ENCODE measurements at places on chromosomes 7 and 10.

DNA sequence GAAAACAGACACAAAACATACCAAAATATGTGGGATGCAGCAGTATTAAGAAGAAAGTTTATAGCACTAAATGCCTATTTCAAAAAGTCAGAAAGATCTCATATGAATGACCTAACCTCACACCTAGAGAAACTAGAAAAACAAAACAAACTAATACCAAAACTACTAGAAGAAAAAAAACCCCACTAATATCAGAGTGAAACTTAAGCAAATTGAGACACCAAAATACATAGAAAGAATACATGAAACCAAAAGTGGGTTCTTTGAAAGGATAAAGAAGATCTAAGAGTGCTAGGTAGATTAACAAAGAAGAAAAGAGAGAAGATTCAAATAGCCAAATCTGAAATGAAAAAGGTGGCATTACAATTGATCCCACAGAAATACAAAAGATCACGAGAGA lies 494.1 kb downstream of the SH2D4B start:
- no peak for DNase-seq

GRCh38 chr10:90917238-90917967 lies 3.5 kb downstream of the ANKRD1 start:
- no peak for DNase-seq

DNA sequence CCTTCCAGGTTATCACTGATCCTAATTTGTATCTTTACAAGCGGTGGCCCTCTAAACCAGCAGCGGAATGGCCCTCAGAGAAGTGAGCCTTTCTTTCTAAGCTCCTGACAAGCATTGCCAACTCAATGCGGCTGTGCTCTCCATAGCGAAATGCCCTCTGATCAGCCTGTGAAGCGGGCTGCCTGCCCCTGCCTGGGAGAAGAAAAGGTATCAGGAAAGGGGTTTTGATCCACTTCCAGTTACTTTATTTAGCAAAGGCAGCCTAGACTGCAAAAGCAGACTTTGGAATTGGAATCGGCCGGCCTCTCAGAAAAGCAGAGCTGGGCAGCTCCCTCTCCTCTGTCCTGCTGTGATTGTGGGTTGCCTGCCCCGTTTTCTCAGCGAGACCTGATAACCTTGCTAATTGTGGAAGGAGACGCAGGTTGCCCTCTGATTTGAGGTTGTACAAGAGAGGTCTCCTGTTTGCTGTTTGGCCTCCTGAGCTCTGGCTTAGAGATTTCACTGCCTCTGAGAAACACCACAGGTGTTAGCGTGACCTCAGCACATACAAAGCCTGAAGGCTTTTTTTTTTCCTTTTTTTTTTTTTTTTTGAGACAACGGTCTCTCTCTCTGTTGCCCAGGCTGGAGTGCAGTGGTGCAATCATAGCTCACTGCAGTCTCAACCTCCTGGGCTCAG lies 53.9 kb upstream of the SH2B2 start:
- DNase-seq, result no peak

DNA sequence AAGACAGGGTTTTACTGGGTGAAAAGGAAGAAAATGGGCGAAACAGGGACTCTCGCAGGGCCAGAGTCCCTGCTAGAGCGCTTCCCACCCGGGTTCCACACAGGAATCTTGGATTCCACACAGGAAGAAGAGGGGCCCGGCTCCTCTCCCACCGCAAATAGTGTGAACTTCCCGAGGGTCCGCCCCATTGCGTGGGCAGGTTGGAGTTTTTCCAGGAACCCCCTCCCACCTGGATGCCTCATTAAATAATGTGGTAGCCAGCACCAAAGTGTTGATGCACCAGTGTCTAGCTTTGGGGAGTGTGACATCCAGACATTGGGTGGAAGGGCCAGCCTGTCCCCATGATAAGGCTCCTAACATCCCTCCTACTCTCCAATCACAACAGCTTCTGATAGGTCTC lies 330.3 kb upstream of the ZNF32 start:
- DNase-seq, result peak; percentile 19

DNA sequence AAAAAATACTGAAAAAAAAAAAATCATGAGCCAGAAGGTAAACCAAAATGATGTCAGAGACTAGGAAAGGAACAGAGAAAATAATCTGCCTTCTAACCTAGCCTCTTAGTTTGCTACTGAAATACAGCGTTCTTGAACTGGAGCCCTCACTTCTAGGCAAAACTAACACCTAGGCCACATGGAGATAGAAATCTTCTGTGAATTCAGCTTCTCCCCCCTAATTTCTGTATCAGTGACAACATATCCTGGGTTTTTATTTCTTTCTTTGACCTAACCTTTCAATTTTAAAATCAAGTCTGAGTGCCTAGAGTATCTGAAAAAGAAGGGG lies 100.1 kb upstream of the GLCCI1 start:
- no peak for DNase-seq

- no peak for DNase-seq
These were observed 44.9 kb upstream of the ZNF438 start for GRCh38 chr10:31076610-31076988.

DNA sequence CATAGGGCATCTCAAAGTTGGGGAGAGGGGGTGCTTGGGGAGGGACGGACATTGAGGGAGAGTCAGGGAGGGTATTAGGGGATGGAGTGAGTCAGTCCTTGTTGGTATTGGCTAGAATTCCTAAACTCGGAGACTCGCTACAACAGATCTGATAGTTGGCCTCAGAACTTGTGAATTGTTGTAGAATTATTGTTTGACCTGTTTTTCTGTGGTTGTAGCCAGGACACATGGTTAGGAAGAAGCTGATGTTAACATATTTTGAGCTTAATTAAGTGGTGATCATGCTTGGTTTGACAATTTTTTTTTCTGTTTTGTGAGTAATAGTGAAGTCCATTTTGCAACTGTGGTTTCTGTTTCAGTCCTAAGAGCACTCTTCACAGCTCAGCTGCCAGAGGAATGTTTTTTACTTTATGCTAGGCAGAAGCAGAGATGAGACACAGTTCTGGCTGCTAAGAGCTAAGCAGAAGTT lies 1190.3 kb upstream of the C7orf33 start:
- no peak for DNase-seq

GRCh38 chr10:86282664-86283465 lies 83.7 kb downstream of the GRID1 start:
- peak; percentile 30 for DNase-seq

- no peak for DNase-seq
These were observed 1086.8 kb downstream of the KCNMA1 start for GRCh38 chr10:76550806-76551205.

- DNase-seq, result no peak
These were observed 323.0 kb upstream of the LRGUK start for GRCh38 chr7:133804127-133804526.

- no peak for DNase-seq
These were observed 193.8 kb upstream of the WDR11 start for GRCh38 chr10:120657371-120657770.

DNA sequence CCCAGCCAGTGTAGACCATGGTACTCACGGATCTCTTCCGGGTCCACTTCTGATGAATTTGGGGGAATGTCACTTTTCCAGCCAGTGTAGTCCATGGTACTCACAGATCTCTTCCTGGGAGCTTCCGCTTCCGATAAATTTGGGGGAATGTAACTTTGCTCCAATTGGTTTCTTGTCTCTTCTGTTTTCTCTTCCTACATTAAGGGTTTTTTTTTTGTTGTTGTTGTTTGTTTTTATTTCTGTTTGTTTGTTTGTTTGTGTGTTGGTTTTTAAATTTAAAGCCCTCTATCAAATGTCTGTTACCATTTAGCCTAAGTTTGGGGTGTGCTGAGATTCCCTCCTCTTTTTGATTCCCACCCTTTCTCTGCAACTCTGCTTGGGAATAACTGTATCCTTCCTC lies 475.8 kb upstream of the FZD8 start:
- DNase-seq, result no peak

DNA sequence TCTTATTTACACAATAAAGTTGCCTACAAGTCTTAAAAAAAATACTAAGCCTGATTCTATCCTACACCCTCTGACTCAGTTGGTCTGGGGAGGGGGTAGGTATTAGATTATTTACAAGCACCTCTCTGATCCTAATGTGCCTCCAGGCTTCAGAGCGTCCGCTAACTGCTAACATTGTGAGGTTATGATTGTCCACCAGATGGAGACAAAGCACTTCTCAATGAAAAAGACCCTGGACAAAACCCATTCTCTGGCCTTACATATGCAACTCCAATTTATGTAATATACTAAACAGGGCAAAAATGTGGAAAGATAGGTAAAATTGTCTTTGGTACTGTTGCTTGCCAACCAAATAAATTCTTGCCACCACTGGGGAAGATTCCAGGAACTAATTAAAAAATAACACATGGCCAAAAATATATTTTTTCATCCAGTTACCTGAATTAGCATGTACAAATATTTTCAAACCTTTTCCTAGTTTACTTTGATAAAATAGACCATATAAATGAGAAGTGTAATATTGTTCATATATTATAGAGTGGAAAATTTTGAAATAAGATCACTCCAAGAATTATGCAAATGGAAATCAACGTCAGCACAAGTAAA lies 92.4 kb downstream of the KIF20B start:
- no peak for DNase-seq

- no peak for DNase-seq
These were observed 49.1 kb upstream of the MNX1 start for GRCh38 chr7:157059534-157059933.

DNA sequence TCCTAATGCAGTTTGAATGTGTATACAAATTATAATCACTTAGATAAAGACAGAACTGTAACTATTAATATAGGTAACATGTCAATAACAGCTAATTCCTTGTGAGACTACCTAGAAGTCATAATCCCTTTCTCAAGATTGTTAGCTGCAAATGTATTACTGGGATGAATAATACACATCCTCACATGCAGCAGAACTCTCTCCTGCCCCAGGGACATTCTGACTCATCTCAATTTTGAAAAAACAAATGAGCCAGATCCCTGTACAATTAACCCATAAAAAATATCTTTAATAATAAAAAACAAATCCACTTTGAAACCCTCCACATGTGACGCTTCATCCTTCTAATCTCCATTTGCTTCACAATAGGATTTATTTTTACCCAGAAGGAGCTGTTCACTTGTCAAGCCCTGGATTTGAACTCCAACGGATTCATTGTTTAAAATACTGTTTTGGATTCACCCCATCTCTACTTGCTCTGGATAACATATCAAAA lies 428.4 kb upstream of the TEX47 start:
- DNase-seq, result no peak

- DNase-seq, result no peak
These were observed 66.3 kb downstream of the KLHDC10 start for GRCh38 chr7:130136579-130137167.

- no peak for DNase-seq
These were observed 130.1 kb upstream of the ZEB1 start for GRCh38 chr10:31188792-31189406.

GRCh38 chr10:130498042-130498441 lies 361.9 kb downstream of the GLRX3 start:
- peak; percentile 31 for DNase-seq

GRCh38 chr10:108894402-108895301 lies 1028.7 kb downstream of the XPNPEP1 start:
- DNase-seq, result no peak

DNA sequence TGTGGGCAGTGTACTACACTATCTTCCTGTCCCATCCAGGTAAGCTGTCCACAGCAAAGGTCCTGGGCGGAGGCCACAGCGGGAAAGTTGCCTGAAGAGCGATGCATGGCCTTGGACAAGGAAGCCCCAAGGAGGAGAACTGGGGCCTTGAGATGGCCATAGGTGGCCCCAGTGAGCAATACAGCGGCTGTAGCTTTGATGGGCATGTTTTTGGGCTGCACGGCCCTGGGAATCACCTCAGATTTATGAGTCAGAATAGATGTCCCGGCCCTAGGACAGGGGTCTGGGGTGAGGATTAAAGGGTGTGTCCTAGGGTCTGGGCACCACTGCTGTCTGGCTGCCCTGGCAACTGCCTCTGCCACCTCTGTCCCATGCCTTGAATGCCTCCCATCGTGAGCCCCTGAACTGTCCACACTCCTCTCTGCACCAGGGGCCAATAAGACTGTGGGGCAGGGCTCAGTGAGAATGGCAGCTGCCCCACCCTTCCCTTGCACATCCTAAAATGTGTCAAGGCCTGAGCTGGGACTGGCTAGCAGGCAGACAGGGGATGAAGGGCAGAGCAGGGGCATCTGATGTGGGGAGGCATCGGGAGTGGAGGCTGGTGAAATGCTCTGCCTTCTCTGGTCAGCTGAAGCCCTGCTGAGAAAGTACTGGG lies 9.4 kb upstream of the IRF5 start:
- no peak for DNase-seq

DNA sequence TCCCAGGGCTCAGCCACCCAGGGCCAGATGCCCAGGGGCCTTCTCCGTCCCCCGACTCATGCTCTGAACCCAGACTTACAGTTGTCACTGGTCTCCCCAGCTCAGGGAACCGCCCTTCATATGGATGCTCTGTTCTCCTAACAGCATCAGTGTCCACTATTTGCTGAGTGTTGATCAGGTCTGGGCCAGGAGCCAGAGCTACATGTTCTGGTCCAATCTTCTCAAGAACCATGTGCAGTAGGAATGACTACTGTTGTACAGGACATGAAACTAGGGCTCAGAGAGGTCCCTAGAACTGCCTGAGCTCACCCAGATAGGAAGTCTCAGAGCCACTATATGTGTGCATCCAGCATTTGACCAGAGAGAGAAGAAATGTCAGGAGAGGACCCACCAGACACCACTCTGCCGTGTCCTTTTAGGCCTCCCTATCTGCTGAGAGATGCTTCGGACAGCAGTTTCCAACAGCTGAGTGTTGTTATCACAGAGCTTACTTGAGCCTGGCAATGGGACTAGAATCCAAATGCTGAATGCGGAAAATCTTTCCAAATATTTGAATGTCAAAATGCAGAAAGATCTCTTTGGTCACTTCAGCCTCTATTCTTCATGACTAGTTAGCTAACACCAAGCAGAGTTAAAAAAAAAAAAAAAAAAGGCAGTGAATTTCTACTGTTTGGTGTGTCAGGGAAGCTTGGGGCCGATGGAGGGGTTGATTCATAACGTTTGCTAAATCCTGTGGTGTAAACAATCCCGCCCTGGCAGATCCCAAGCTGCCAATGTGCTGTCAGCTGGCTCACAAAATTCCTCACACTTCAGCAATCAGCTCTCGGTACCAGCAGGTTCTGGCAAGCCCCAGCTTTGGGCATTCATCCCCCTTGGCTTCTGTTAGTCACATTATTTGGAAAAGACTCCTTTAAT lies 246.1 kb downstream of the TNS3 start:
- peak; percentile 57 for DNase-seq

GRCh38 chr10:78255796-78256638 lies 222.4 kb downstream of the RPS24 start:
- DNase-seq, result peak; percentile 64

- DNase-seq, result no peak
These were observed 190.2 kb upstream of the HPS1 start for GRCh38 chr10:98636921-98637329.

DNA sequence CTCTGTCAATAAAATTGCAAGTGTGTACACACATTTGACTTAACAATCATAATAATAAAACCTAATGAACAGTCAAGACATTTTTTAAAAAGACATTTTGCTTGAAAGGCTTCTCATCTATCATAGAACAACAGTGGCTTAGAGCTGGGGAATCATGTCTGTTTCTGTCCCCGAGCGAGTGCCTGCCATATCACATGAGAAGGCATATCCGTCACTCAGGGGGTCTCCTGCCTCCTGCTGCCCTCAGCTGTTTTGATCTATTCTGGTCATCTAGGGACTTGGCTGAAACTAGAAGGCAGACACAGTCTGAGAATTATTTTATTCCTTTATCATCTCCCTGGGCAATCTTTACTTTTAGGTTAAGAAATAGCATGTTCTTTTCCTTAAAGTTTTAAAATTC lies 278.7 kb upstream of the KLF6 start:
- DNase-seq, result no peak

- DNase-seq, result no peak
These were observed 194.8 kb downstream of the MAD1L1 start for GRCh38 chr7:2037808-2038522.

- no peak for DNase-seq
These were observed 112.9 kb upstream of the LYZL2 start for GRCh38 chr10:30742471-30742870.
